ENCODE measurements at places on chromosomes 5 and 9.
A peak's percentile ranks its signal among the peaks of the same experiment; 100 is the strongest.

- peak; percentile 23 for DNase-seq
Observed at GRCh38 chr5:14915291-14915952, 43.8 kb upstream of the ANKH start.

GRCh38 chr5:167177736-167178135 lies 1113.7 kb upstream of the WWC1 start:
- no peak for DNase-seq

GRCh38 chr5:1593903-1594356 lies 70.2 kb upstream of the LPCAT1 start:
- DNase-seq, result no peak

DNA sequence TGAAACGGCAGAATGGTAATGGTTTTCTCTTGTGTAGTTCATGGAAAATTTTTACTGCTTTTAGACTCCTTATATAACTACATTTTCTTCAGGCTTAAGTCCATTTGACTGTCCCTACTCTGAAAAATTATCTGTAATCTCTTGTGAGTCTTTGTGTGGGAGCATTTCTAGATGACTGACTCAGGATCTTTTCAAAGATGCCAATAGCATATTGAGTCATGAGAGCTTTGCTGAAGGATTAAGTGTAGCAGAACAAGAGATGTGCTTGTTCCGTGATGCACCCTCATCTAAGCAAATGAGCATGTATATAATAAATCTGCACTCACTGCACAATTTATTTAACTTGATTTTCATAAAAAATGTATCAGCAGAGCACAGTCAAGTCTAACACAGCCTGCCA lies 298.7 kb upstream of the CDH6 start:
- DNase-seq, result no peak

DNA sequence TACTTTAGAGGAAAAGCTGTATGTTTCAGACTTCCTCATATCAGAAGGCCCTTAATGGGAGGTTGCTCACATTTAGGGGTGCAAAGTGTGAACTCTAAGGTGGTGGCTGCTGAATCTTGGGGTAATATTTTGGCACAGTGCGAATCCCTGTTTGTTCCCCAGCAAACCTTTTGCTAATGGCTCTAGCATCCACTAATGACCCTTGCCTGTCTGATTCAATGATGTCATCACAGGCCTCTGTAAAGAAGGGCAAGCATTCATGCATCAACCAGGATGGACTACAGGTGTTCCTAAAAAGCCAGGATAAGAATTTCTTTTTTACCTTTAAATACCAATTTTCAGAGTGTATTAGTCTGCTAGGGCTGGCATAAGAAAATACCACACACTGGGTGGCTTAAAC lies 20.4 kb downstream of the TMEM171 start:
- DNase-seq, result no peak

Measured in fibroblast of mammary gland (primary cell).